Stimulated activated CD8-positive, alpha-beta memory T cell treated with anti-CD3 and anti-CD28 coated beads, Interleukin-2, amount 100 ng/mL, for 1 hour (primary cell): ENCODE measurements at places on chromosomes 4 and X.

GRCh38 chrX:93591398-93591797, 82.0 kb downstream of the NAP1L3 start:
- no peak for DNase-seq

- DNase-seq = no peak
These were observed 66.4 kb downstream of the HPRT1 start for GRCh38 chrX:134526399-134526798.

- no peak for DNase-seq
These were observed 8.0 kb downstream of the GASK1B start for GRCh38 chr4:158164768-158165213.

DNA sequence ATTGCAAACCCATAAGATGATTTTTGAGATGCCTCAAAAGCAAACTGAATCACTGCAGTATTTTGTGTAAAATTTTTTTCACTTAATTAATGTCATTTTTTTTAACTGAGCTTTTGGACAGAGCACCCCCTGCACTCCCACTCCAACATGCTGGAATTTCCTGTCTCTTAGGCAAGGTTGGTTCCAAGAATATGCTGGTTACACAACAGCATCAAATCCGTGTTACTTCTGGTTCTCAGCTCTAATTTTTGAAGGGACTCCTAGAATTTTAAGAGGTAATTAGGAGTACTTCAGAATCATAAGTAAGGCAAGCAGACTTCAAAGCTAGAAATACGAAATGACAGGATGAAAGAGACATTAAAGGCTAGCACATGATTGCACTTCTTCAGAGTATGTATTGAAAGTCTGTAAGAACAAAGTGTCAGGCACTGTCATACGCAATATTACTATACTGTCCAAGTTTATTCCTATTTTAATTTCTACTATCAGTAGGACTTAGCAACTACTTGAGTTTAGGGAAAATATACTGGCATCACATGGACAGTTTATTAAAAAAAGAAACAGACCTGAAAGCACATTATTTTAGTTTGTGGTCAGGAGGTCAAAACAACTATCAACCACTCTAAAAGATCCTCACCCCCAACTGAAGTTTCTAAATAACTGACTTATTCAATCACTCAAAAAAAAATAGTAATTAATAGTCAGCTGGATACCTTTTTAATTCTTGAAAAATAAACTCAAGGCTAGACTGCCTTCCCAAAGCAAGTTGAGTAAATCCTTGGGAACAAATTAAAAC, 1.6 kb upstream of the JCHAIN start:
- no peak for DNase-seq

GRCh38 chr4:20760053-20760452, 59.8 kb downstream of the PACRGL start:
- no peak for DNase-seq

- DNase-seq = no peak
These were observed 20.4 kb downstream of the FLNA start for GRCh38 chrX:154354013-154354412.

DNA sequence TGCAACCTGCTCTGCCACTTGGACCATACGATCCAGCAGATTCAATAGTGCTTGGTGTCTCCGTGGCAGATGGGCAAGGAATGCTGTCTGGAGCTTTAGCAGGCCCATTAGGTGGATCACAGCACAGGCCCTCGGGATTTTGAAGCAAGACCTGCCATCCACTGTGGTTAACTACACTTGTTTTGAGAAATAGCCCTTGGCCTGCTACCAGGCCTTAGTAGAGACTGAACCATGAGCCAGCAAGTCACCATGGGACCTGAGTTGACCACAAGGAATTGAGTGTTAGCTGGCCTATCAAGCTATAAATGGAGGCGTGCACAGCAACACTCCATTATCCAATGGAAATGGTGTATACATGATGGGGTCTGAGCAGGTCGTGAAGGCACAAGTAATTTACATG, 14.5 kb upstream of the LDB2 start:
- no peak for DNase-seq

- no peak for DNase-seq
These were observed 91.9 kb downstream of the EGF start for GRCh38 chr4:110004556-110004955.

DNA sequence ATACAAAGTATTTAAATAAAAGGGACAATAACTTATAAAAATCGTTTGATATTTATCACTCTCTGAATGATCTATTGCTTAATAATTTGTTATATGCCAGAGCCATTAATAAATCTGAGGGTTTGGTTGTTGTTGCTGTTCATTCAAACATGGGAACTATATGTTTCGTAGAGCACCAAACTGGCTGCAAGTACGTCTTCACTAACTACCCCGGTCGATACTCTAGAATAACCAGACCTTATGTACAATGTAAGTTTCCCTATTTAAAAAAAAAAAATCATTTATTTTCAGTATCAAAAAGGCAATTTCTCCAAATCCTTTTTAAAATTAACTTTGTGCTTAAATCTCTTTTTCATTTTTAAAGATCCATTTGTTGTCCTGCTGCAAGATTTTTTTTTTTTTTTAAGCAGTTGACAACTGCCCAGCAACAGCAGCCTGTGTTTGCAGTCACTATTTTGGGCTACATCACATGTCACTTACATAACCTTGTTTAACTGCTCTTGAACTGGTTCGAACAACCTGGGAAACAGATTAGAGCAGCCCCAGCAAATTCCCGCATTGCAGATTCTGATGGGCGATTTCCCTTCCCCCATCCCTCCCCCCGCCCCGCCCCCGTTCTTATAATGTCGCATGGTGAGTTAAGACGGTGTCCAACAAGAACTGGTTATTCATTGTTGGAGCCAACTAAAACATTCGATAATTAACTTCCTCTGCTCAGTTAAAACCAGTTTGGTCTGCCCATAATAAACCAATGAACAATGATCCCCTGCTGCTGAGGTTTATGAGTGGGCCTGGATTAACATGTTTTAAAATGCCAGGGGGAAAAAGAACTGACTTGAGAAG, 238.9 kb downstream of the NR3C2 start:
- DNase-seq = no peak

DNA sequence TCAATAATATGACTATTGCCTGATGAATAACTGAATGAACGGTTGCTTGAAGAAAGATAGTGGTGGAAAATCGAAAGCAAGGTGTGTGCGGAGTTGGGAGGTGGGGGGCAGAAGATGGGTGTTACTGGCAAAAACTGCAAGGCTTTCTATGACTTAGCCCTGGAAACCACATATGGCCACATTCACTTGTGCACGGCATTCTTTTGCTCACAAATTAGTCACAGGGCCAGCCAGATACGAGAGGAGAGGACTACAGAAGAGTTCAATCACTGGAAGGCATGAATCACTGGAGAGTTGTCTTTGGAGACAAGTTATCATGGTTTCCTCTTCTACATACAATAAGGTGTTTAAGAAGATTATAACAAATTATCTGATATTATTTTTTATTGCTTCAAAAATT, 626.5 kb upstream of the CPEB2 start:
- no peak for DNase-seq

DNA sequence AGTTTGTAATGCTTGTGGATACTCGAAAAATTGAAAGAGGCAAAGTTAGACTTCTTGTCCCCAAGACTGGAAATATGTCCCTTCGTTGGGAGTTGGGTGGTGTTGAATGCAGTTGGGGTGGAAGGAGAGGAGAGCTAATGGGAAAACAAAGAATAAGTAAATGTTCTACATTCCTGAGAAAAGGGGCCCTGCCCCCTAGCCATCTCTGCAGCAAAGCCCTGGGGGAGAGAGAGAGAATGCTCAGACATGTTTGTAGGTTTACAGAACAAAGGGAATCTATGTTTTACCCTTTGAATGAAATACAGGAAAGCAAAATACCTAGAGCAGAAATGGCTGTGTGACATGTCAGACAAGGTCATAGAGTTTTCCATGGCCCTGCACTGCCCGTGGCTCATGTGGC, 88.1 kb downstream of the RASL11B start:
- no peak for DNase-seq

DNA sequence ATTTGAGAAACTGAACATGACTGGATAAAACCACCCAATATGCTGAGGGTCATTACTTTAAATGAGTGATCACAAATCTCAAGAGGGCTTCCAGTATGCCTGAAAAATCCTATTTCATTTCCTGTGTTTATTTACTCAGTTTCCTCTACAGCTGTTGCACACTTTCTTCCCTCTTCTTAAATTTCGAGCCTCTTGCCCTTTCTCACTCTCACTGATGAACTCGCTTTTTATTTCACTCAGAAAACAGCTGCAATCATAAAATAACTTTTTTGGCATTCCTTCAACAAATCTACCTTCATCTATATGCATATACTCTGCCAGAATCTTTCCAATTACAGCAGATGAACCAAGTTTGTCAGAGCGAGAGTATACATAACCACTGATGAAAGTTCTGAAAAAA, 101.3 kb downstream of the EIF4E start:
- DNase-seq = no peak

DNA sequence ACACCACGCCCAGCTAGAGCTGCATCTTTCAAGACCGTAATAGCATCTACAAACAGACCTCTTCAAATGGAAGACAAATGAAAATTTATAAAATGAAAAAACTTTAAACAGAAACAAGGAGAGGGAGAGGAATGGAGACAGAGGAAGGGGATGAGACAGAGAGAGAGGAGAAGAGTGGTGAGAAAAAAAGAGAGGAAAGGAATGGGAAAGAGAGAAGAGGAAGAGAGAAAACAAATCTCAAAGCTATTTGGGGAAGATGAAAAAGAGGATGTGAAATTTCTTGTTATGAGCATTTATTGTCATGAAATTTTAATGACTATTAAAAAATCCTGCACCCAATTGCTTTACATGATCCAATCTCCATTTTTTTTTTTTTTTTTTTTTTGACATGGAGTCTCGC, 726.9 kb downstream of the GRID2 start:
- DNase-seq = no peak

DNA sequence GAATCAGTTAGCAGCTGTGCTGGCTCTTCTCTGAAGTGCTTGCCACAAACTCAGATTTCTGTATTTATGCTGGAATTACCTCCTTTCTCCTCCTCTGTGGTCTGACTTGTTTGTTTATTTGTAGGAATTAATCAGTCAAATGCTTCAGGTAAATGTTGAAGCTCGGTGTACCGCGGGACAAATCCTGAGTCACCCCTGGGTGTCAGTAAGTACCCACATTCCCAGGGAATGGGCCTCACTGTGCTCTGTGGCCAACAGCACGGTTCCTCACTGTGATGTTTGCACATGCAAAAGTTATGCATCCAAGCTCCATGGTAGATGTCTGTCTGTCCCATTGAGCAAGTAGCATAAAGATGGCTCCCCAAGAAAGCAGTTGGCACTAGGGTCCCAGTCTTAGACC, 169.9 kb downstream of the DCLK2 start:
- no peak for DNase-seq

- DNase-seq = no peak
These were observed 10.0 kb downstream of the SULT1E1 start for GRCh38 chr4:69849969-69850368.

DNA sequence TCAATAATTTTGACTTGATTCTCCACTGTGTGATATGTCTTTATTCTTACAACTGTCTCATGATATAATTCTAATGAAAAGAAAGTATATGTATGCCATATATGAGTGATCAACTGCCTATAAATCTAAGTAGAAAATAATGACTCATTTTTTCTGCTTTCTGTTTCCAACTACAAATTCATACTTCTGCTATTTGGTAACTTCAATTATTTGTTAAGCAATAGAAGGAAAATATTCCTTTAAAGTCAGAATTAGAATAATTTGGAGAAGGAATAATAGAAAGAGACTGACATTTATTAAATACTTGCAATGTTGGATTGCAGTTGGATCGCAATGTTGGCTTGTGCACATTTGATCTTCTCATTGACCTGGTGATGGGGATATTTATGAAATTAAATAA, 204.2 kb upstream of the PACRGL start:
- DNase-seq = no peak

- no peak for DNase-seq
These were observed 53.3 kb upstream of the LAS1L start for GRCh38 chrX:65587616-65588526.

DNA sequence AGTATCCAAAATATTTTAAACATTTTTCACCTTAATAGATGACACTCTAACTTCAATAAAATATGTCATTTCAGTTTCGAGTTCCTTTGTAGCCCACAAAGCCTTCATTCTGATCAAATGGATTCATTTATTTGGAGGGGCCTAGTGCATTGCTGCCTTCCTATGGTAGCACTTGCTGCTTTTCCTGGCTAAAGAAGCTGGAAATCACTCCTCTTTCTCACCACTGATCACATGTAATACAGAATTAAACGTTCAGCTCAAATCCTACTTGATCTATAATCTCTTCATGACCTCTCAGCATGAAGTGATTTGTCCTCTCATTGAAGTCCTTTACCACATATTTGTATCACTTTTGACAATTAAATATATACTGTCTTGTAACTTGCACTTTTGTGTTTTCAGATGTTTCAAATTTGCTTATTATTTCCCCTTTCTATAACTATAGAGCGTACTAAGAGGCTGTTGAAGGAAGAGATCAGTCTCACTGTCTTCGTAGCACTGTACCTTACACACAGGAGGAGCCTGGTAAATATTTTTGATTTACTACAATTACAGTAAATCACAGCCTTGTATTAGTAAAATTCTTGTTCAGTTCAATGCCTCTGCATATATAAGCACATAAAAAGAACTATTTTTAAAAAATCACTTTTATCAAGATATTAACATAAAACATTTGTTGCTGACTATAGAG, 555 bp downstream of the CFI start:
- DNase-seq = no peak

- DNase-seq = no peak
These were observed 29.8 kb downstream of the IQCM start for GRCh38 chr4:149785696-149786431.

DNA sequence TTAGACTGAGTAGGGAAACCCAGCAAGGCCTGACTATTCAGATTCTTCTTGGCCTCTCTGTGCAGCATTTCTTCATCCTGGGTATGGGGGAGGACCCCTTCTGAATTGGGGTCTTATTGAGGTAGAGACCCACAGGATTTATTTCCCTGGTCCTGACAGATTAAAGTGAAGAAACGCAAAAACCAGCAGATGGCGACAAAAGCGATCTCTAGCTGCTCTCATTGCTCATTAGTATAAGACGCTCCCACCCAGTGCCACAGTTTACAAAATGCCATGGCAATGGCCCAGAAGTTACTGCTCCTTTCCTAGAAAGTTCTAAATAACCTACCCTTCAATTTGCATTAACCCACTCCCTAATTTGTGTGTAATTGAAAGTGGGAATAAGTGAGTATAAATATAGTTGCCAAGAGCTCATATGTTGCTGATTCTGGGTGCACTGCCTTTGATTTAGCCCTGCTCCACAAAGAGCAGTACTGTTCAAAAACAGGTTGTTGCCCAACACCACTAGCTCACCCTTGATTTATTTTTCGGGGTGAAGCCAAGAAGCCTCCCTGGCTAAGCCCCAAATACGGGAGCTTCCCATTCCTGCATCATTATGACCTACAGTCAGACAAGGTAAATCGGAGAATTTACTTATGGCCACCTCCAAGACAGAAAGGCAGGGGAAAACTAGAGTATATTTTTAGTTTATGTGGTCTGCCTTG, 3.7 kb upstream of the BEX4 start:
- peak; percentile 12 for DNase-seq
